Natural killer cell treated with Interleukin-12 subunit alpha and Interleukin-12 subunit beta and Interleukin-15 and Interleukin-18, amount 100 ng/mL, for 72 hours (primary cell): ENCODE measurements at places on chromosomes 4 and X. TPM values are rescaled to one million over a fixed set of nuclear protein-coding genes. Genes with fewer than 3 reads are reported as not detected.

DNA sequence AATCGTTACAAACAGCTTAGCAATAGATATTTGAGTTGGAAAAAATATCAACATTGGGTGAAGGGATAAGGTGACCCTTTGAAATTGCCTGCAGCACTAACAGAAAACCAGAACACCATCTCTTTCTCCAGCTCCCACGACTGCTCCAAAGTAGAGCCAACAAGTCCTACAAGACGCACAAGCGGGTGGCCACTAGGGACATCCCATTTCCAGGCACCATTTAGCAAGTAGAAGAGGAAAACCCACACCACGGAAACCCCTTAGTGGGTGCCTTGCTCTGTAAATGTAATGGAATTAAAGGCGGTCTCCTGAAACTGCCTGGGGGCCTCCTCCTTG lies 1.9 kb downstream of the ARHGAP6 start:
- no peaks in the 10 kb centered on the region for H3K36me3 ChIP-seq
- no peak for DNase-seq
- H3K27me3 ChIP-seq, result peaks cover 27% of the 10 kb centered on the region
- no peaks in the 10 kb centered on the region for H3K4me1 ChIP-seq
- no peak overlapping the region for H3K27ac ChIP-seq

DNA sequence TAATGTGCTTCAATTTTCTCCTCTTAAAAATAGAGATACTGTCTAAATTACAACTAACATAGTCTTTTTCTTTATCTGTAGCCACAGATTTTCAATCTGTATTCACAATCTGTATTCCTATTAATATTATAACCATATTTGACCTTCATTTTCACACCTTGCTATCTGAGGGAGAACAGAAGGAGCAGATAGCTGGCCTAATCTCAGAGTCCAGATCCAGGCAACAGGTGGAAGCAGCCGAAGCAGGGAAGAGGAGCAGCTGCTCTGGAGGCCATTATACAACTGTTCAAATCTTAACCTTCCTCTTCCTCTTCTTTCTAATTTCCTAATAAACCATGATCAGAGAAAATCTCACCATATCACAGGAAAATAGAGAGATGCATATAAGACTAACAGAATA lies 14.2 kb downstream of the SEPSECS start:
- no peaks in the 10 kb centered on the region for H3K27me3 ChIP-seq
- no peak overlapping the region for H3K27ac ChIP-seq
- DNase-seq, result no peak
- peaks cover 13% of the 10 kb centered on the region for H3K36me3 ChIP-seq

- DNase-seq, result no peak
- no peak overlapping the region for H3K4me3 ChIP-seq
- no peaks in the 10 kb centered on the region for H3K4me1 ChIP-seq
- no peaks in the 10 kb centered on the region for H3K27me3 ChIP-seq
These were observed 1811.2 kb upstream of the PCDH10 start for GRCh38 chr4:131337936-131338335.

DNA sequence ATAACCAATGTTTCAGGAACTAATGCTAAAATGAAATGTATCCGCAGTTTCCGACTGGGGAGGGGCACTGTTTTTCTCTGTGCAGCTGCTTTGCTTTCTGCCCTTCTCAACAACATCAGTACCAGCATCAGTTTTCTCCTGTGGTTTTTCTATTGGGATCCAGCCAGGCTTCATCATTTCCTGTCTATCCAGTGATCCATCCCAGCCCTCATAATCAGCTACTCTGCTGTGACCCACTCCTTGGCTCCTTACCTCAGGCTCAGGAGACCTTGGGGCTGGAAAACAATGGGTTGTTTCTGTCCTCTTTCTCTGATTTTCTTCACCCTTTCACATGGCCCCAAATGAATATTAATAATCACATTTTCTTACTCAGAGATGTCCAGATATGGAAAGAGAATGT lies 222.2 kb upstream of the DKK2 start:
- H3K27me3 ChIP-seq, result no peaks in the 10 kb centered on the region
- no peak overlapping the region for H3K27ac ChIP-seq
- DNase-seq, result no peak
- H3K4me3 ChIP-seq, result no peak overlapping the region

- H3K4me1 ChIP-seq, result no peaks in the 10 kb centered on the region
- H3K27me3 ChIP-seq, result peaks cover 26% of the 10 kb centered on the region
- no peak overlapping the region for H3K4me3 ChIP-seq
- no peak overlapping the region for H3K27ac ChIP-seq
- no peaks in the 10 kb centered on the region for H3K36me3 ChIP-seq
- no peak for DNase-seq
These were observed 8.6 kb downstream of the SHOX start for GRCh38 chrX:639151-639550.

GRCh38 chr4:139528377-139529005 lies 27.5 kb downstream of the SETD7 start:
- peaks cover 3% of the 10 kb centered on the region for H3K27me3 ChIP-seq
- no peaks in the 10 kb centered on the region for H3K36me3 ChIP-seq
- H3K27ac ChIP-seq, result peak overlapping the region; percentile 76
- peak; percentile 77 for DNase-seq

DNA sequence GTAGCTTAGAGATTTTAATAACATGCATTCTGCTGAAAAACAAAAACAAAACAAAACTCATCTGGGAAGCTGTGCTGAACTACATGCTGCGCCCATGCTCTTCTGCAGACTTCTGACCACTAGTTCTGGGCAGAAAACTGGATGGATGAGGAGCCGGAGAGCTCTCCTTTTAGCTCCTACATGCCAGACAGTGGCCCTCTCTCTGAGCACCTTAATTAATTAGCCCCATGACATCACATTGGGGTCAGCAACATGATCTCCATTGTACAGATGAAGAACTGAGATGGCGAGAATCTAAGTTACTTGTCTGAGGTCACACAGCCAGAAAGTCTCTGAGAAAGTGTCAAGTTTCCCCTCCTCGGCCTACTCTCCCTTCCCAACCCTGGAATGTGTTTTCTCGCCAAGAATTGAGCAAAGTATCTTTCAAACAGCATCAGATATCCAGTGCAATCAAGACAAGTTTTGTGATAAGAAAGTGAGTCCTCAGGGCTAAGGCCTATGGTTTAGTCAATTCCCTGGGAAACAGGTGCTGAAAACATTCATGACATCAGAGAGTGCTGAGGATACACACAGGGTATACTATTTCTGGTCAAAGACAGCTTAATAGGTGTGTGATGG lies 21.6 kb downstream of the SCD5 start:
- no peak overlapping the region for H3K27ac ChIP-seq
- H3K4me3 ChIP-seq, result no peak overlapping the region
- H3K27me3 ChIP-seq, result no peaks in the 10 kb centered on the region

GRCh38 chr4:102807345-102807744 lies 20.0 kb downstream of the UBE2D3 start:
- H3K27me3 ChIP-seq, result no peaks in the 10 kb centered on the region
- H3K4me3 ChIP-seq, result no peak overlapping the region
- peaks cover 37% of the 10 kb centered on the region for H3K36me3 ChIP-seq
- no peak overlapping the region for H3K27ac ChIP-seq

DNA sequence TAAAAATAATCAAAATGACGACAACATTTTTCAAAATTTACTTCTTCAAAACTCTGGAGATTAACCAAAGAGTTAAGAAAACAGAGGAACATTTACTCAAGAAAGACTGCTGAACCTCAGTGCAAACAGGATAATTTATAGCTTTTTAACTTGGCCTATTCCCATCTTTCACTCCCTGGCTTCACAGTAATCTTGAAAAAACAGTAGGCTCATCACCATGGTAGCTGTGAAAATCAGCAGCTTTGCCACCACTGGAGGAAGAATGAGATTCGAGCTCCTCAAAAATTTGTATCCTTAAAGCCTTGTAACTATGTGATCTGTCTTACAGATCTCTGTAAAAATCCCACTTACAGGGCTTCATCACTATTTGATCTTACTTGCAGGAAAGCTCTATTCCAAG lies 447.7 kb upstream of the CTSO start:
- no peak for DNase-seq
- H3K4me1 ChIP-seq, result no peaks in the 10 kb centered on the region
- H3K4me3 ChIP-seq, result no peak overlapping the region
- H3K27ac ChIP-seq, result no peak overlapping the region
- no peaks in the 10 kb centered on the region for H3K36me3 ChIP-seq
- H3K27me3 ChIP-seq, result no peaks in the 10 kb centered on the region

- peaks cover 3% of the 10 kb centered on the region for H3K27me3 ChIP-seq
- DNase-seq, result no peak
- no peaks in the 10 kb centered on the region for H3K36me3 ChIP-seq
- no peak overlapping the region for H3K27ac ChIP-seq
- no peak overlapping the region for H3K4me3 ChIP-seq
These were observed 18.7 kb upstream of the CDKL5 start for GRCh38 chrX:18406531-18407266.

FRG2 gene
- total RNA-seq, result not detected

CXCL11 gene
- 2.5 TPM for total RNA-seq

GRCh38 chrX:97850911-97851310 lies 967.2 kb downstream of the RPA4 start:
- DNase-seq, result no peak
- peaks cover 4% of the 10 kb centered on the region for H3K36me3 ChIP-seq
- no peak overlapping the region for H3K27ac ChIP-seq
- H3K4me3 ChIP-seq, result no peak overlapping the region
- no peaks in the 10 kb centered on the region for H3K27me3 ChIP-seq

QRFPR gene
- not detected for total RNA-seq

DNA sequence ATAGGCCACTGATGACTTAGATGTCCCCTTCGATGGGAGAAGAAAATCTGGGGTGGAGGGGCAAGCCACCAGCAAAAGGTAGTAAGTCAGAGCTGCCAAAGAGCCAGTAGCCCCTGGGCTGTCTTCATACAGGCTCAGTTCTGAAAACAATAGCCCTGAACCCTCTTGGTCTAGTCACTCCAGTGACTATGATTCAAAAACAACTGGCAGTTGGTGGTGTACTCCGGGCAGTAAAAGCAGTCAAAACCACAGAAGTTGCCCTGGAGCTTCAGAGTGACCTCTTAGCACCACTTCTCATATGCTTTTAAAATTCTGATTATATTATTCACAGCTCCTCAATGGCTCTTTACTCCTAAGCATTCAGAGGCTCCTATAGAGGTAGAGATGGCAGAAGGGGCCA lies 164.3 kb upstream of the MAMLD1 start:
- peaks cover 2% of the 10 kb centered on the region for H3K27me3 ChIP-seq
- peaks cover 6% of the 10 kb centered on the region for H3K4me1 ChIP-seq
- no peak for DNase-seq
- H3K36me3 ChIP-seq, result no peaks in the 10 kb centered on the region

DNA sequence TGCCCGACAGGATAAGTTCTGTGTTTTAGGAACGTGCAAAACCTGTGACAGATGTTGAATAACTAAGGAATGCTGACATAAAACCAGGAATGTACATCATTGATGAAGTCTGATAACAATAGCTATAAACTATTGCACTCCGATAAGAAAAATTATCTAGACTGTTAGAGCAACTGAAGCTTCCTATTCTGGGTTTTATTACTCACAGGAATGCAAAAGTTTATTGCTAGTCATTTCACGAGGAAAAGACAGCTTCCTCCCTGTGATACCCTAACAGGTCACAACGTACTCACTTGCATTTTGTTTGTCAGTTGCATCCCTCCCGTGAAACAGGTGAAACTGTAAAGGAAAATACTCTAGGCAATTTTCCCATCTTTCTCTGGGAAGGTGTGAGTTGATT lies 65.9 kb downstream of the CLDN22 start:
- no peaks in the 10 kb centered on the region for H3K4me1 ChIP-seq
- no peak for DNase-seq
- H3K27me3 ChIP-seq, result peaks cover 6% of the 10 kb centered on the region
- no peak overlapping the region for H3K27ac ChIP-seq
- no peaks in the 10 kb centered on the region for H3K36me3 ChIP-seq

DNA sequence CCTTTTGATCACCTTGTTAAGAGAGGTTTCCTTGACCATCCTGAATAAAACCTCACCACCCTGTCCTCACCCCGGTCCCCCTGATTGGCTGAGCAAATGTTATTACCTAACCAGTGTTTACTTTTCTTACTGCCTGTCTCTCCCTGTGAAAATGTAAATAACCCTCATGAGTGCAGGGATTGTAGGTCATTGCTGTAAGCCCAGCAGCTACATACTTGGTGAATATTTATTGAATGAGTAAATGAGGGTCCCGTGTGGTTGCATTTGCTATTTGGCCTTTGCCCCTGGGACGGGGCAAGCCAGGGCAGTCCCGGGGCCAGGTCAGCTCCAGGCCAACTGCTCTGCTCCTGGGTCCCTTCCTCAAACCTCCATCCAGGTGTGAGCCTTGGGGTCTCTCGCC lies 55.5 kb upstream of the CLCN4 start:
- H3K36me3 ChIP-seq, result no peaks in the 10 kb centered on the region
- H3K27me3 ChIP-seq, result no peaks in the 10 kb centered on the region
- no peak overlapping the region for H3K4me3 ChIP-seq
- DNase-seq, result no peak

GRCh38 chr4:73617256-73617655 lies 3.0 kb downstream of the RASSF6 start:
- H3K36me3 ChIP-seq, result no peaks in the 10 kb centered on the region
- no peak for DNase-seq
- H3K4me3 ChIP-seq, result no peak overlapping the region
- H3K27me3 ChIP-seq, result peaks cover 7% of the 10 kb centered on the region
- no peaks in the 10 kb centered on the region for H3K4me1 ChIP-seq
- no peak overlapping the region for H3K27ac ChIP-seq

DNA sequence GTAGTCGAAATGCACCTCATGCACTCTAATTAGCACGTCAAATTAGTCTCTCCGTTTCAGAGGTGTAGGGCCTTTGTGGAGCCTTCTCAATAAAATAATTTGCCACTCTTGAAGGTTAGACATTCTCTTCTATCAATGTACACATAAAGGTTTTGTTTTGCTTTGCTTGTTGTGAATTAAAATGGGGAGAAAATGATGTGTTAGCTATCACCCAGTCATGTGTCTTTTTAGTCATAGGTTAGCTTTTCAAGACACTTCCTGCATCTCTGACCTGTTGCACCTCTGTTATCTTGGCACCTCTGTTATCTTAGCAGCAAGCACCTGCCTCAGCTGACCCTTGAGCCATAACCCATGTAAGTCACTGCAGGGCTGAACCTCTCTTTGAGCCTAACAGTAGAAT lies 936 bp downstream of the TMEM144 start:
- no peak overlapping the region for H3K27ac ChIP-seq
- H3K36me3 ChIP-seq, result no peaks in the 10 kb centered on the region
- H3K4me1 ChIP-seq, result peaks cover 14% of the 10 kb centered on the region
- peak overlapping the region; percentile 55 for H3K4me3 ChIP-seq

ANKRD50 gene
- 0.42 TPM for total RNA-seq

GRCh38 chr4:78622253-78622979 lies 70.8 kb downstream of the ANXA3 start:
- H3K4me1 ChIP-seq, result no peaks in the 10 kb centered on the region
- no peak overlapping the region for H3K4me3 ChIP-seq
- no peak for DNase-seq
- no peaks in the 10 kb centered on the region for H3K36me3 ChIP-seq
- H3K27ac ChIP-seq, result no peak overlapping the region
